H1 (cell line): ENCODE measurements at places on chromosomes 5 and 9. TPM values are rescaled to one million over a fixed set of nuclear protein-coding genes. Genes with fewer than 3 reads are reported as not detected.

DNA sequence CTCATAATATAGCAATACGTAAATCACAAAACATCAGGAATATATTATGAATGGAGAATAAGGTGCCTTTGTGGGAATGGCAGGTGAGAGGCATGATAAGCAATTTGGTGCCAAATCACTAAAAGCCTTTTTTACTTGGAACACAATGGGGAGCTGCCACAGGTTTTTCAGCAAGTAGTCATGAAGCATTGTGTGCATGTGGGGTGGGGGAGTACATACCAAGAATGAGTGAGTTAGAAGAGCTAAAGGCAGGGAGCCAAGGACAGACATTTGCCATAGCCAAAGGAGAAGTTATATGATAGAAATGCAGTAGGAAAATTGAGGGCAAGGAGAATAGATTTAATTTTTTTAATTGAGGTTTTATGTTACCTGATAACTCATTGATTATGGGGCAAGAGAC, 445.0 kb upstream of the SMC2 start:
- no peak for DNase-seq

DNA sequence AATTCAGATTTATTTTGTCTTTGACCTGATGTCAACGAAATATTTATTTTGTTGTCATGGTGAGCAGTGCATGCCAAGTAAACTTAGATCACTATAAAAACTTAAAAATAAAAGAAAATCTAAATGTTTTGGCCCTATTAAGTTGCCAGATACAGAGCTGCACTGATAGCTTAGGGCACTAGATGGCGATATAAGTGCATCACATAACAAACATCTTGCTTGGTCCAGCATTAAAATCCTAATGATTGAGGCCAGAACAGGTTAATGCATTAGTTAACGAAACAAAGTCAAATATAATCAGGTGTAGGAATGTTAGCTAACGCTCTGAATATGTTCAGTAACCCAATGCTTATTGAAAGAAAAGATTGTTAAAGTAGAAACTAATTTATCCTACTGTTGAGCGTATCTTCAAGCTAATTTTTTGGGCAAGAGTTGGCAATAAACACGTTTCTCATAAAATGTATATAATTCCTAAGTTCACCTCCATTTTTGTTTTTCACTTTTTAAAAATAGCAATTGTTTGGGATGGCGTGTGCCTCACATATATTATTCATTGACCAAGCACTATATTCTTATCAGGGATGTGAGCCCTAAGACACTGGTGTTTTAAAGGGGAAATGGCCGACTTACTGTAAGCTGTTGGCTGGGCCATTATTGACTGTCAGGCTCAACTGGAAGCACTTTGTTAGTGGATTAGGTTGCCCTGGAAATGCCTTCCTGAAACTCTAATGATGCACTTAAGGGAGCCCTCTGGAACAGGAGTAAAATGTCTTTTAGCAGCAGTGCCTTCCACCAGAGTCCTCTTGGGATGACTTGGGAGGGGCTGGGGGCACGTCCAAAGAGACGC, 33.3 kb downstream of the KCTD16 start:
- no peak for DNase-seq

AQP3 gene
- polyA plus RNA-seq, result 6.4 and 7.6 TPM in 2 replicates

AFAP1L1 gene
- polyA plus RNA-seq, result 0.79 and 1.5 TPM in 2 replicates
